Right lung (tissue), 10 donors: ENCODE measurements at places on chromosomes 1 and 21. TPM values are rescaled to one million over a fixed set of nuclear protein-coding genes. Genes with fewer than 3 reads are reported as not detected.
A peak's percentile ranks its signal among the peaks of the same experiment; 100 is the strongest.

Gene MYOG
- not detected for polyA plus RNA-seq

Gene GUCA2B
- not detected for polyA plus RNA-seq

Gene PALMD
- 26.1 TPM for polyA plus RNA-seq

Gene UBASH3A
- 0.17 TPM for polyA plus RNA-seq

Gene PROK1
- not detected for polyA plus RNA-seq

Gene MX1
- polyA plus RNA-seq: 11.3 TPM

Gene CD52
- 2.8 TPM for polyA plus RNA-seq

Gene GSTM5
- polyA plus RNA-seq: 64.5 TPM

Gene LCE4A
- polyA plus RNA-seq: not detected

GRCh38 chr1:76615253-76616035, 251.8 kb upstream of the ST6GALNAC5 start:
- DNase-seq: no peak

GRCh38 chr21:33219300-33219699, 10.4 kb upstream of the IFNAR2 start:
- DNase-seq: no peak

DNA sequence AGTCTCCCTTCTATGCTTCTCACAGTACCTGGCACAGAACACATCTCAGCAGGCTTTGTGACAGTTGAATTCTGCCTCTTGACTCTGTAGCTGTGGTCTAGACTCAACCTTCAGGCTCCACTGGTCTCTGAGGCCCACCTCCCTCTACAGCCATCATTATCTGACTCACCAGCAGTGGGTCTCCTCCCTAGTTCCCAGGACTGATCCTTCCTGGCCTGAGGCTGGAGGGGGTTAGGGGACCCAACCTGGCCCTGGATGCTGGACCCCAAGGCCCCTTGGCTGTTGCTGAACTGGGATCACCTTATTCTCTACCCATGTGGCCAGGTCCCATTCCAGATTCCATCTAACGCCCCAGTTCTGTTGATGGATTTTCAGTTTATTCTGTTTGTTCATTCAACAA, 43.1 kb upstream of the FOXO6 start:
- DNase-seq: no peak

DNA sequence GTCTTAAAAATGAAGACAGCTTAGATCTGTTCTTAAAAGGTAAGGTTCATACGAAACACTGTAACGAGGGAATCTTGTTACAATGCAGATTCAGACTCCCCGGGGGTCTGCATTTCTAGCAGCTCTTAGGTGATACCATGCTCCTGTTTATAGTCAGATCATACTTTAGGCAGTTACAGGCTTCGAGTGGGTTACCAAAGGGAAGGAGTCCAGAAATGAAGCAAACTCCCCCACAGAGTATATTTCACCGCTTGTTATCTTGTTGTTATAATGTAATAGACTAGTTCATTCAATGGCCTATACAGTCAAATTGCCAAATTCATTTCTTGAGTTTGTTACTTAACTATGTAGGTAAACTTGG, 601.1 kb downstream of the USP25 start:
- no peak for DNase-seq

DNA sequence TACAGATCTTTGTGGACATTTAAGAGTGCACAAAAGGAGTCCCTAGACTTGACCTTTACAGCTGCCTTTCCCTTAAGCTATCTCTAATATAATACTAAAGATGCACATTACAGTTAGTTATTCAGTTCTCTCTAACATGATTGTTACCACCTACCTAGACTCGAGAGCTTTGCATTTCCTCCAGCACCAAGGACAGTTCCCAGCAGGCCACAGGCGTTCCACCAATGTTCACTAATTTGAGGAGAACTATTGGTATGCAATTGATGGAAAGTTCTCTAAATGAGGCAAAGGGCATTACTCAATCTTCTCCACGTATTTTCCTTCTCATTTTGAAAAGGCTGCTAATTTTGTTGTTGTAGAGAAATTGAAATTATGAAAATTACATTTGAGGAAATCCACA, 5.4 kb upstream of the NTNG1 start:
- no peak for DNase-seq

DNA sequence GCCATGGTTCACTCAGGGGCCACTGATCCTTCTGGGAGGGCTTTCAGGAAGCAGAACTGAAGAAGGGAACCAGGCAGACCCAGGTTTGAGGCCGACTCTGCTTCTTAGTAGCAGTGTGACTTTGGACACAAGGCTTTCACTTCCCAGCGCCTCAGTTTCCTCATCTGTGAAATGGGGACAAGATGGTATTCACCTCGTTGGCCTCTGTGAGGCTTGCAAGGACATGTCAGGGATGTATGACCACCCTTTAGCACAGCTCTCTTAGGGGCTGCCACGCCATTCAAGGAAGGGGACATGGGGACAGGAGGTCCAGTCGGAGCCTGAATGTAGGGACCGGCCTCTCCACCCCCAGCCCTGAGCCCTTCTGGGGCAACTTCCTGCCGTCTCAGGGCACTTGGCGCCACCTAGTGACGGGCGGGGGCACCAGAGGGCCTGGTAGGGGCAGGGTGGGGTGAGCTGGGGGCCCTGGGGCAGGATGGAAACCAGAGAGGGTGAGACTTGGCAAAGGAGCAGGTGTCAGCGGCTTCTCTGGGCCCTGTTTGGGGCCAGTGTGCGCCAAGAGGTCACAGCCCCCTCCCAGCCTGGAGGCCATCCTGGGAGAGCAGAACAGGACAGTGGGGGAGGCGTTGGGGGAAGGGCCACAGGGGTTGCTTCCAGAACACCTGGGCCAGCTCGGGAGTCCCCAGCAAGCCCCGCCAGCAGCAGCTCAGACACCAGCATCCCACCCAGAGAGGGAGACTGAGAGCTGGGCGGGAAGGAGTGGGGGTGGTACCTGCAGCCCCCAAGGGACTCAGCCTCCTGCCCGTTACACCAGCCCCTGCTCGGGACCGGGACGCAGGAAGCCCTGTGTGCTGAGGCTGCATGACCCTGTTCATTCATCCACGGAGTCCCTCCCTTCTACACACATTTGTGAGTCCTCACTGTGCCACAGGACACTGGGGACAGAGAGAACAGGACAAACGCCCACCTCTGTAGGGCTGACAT, 102.5 kb upstream of the TARDBP start:
- no peak for DNase-seq

DNA sequence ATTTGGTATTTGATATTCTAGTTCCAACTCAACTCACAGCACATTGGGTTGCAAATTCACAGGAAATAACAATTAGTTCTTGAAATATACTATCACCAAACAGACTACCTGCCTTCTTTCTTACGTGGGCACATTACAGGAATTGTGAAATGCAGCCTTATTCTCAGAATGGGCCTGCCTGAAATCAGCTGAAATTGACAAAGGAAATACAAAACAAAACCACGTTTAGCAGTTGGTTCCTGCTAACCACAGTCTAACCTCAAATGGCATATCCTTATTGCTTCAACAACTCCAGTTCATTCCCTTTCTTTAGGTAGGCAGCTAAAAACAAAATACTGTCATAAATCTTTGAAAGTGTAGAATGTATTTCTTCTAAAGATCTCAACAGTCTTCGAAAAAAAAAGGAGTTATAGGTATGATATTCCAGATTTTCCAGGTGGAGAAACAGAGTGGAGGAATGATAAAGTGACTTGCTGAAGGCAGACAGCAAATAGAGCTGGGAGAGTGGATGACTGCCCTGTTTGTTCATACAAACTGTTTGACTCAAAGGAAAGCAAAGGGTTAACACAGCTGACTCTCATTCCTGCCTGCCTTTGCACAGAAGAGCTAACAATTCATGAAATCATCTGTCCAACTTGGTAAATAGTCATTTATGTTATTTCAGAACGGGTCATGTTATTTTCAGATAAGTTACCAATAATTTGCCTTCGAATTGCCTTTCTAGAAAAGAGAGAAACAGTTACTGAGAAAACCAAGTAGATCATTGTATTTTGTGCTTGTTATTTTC, 1.6 kb upstream of the GREM2 start:
- no peak for DNase-seq

DNA sequence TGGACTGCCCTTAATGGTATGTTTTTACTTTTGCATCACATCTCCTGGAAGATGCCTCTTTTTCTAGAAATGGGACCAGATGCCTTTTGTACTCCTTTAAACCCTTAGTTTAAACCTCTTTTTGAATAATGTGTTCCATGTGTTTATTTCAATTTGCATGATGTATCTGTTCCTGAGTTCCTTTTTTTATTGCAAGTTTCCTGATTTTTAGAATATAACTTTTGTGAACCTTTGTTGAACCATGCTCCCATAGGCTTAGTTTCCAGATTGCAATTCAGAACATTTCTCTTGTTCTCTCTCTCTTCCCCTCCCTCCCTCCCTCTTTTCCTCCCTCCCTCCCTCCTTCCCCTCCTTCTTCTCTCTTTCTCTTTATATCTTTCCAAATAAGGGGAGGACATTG, 81.9 kb downstream of the RGL1 start:
- no peak for DNase-seq

- no peak for DNase-seq
Observed at GRCh38 chr1:44485934-44486460, 80.9 kb downstream of the RNF220 start.

DNA sequence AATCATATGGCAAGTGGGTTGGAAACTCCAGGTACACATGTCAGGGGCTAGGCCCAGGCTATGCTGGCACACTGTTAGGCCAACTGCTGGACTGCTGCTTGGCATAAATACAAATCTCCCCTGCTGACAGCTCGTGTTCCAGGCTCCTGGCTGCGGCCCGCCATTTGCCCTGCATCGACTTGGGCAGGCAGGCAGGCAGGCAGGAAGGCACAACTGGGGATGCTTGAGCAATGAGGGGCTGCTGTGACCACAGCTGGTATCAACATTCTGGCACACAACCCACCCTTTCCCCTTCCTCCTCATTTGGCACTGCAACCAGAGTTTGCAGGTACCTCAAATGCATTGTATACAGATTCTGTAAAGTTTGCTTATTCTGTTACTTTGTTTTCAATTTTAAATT, 53.2 kb downstream of the SAMSN1 start:
- DNase-seq: no peak

GRCh38 chr1:58045094-58045705, 501.3 kb downstream of the OMA1 start:
- DNase-seq: peak; percentile 51

DNA sequence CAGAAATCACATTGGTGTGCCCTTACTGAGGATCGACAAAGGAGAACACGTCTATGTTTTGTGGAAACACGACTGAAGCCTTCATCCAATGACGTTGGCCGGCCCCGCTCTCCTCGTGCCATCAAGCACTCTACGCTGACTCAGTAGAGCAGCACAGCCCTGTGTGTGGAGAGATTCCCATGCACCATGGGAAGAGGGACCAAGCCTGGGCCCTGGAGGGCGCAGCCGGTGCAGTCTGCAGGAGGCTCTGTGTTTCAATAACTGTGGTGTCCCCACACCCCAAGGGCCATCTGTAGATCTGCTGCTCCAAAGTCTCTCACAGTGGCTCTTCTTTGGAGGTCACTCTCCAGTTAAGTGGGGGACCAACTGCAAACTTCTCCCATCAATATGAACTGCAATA, 97.4 kb downstream of the KCNJ15 start:
- no peak for DNase-seq

GRCh38 chr1:52080014-52080415, 23.9 kb downstream of the BTF3L4 start:
- no peak for DNase-seq

DNA sequence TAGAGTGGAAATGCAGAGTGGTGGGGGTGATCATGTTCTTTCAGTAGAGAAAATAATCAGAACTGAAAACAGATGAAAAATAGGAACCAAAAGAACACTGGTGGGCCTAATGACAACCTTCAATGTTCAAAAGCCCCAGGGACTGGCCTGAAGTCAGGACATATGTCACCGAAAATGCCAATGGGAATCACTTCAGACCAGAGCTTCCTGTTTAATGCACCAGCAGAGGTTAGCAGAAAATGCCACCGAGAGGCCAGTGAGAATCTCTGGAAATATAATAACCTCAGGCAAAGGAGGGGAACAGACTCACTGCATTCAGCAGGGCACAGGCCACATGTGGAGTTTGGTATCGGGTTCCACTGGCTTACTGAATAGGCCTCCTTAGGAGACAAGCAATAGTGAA, 15.9 kb upstream of the CD58 start:
- no peak for DNase-seq

DNA sequence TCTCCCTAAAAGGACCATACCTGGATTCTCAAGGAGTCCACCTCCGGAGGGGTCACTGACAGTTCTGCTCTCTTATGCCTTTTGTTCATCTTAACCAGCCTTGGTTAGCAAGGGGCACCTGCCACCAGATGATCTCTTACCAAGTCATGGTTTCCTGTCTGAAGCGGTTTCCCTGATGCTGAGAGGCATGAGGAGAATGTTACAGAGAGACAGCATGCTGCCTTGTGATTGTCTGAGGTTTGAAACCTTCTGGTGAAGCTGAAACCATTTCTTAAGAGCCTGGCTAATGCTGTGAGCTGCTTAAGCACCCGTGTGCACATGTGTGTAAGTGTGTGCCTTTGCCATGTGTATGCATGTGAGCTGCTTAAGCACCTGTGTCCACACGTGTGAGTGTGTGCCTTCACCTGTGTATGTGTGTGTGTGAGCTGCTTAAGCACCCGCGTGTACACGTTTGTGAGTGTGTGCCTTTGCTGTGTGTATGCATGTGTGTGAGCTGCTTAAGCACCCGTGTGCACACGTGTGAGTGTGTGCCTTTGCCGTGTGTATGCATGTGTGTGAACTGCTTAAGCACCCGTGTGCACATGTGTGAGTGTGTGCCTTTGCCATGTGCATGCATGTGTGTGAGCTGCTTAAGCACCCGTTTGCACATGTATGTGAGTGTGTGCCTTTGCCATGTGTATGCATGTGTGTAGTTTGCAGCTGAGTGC, 136.4 kb upstream of the COL6A1 start:
- no peak for DNase-seq

GRCh38 chr1:160097151-160097910, 1.1 kb downstream of the IGSF8 start:
- no peak for DNase-seq

DNA sequence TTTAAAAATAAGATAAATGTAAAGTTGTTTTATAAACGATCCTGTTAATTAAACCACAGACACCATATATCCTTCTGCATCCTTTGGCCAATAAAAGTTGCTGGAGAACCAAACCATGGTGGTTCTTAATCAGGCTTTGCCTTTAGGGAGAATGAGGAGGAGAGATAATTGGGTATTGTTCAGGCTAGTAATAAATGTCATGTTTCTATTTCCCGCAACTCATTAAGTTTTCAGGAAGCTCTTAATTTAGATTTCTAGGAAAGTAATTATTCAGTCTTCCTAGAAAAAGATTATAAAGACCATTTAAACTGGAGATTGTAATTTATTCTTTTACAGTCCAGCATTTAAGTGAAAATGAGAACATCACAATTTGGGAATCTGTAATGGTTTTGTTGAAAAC, 34.5 kb downstream of the RAB4A start:
- DNase-seq: no peak

DNA sequence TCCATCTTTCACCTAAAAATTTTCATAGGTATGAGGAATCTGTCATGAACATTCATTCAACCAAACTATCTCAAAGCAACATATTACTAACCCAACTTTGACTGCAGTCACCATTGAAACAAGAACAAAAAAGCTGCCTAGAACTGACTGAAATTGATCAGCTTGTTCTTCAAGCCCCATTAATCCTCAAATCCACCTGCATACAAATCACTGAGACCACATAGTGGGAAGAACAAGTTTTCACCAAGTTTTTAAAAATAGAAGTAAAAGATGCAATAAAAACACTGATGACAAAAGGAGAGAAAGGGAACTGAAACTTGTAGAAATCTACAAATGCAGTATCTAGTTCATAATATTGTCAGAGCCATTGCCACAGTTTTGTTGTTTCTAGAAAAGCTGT, 6.1 kb downstream of the SORT1 start:
- DNase-seq: no peak
